OCI-M1 (cell line): ENCODE measurements at places on chromosomes 7 and 10.

- no peak for DNase-seq
Observed at GRCh38 chr7:41603985-41604384, 98.9 kb downstream of the INHBA start.

DNA sequence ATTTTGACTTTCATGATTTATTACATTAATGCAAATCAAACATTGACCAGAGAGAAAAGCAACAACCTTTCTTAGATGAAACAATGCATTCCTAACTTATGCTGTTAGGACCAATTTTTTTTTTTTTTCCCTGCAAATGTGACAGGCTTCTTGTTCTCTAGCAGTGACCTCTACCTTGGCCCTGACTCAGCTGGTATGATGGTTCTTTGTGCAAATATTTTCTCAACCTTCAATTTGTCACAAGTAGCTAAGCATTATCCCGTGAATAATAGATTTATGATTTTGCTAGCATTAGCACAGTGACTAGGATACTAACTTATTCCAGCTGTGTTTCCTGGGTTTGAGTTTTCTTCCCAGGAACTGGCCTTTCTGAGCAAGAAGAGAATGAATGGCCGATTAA, 64.9 kb downstream of the PPP1R9A start:
- DNase-seq = no peak

GRCh38 chr10:27020243-27020642, 80.1 kb downstream of the ANKRD26 start:
- no peak for DNase-seq

DNA sequence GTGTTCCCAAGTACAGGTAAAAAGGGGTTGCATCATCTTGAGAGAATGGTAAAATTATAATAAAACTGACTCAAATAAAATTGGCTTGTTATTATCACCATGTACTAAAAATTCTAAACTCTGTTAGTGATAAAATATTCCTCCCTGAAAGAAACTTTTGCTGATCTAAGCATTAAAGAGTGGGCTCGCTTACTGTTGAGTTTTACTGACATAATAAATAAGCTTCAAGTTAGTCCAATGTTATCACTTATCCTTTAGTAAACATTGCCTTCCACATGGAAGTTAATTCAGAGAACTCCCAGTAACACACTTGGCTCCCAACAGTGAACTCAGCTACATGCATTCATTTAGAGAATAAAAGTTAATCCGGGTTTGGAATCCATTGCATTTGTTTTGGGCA, 456.4 kb downstream of the PLXDC2 start:
- no peak for DNase-seq

DNA sequence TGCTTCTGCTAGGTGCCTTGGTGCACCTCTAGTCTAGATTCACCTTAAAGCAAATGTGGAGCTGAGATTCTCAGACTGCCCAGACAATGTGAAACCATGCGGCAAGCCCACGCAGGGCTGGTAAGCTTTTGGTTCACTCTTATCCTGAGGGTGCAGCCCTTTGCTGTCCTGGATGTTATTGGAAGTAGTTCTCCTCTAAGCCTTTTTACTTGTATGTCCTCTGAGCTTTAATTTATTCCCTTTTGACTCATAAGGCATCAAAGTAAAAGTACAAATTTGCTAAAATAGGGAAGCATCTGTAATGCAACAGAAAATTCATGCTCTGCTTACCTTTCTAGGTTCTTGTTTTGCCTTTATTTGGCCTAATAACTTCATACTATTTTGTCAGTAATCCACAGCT, 186.8 kb downstream of the MACC1 start:
- DNase-seq = no peak

GRCh38 chr7:54189330-54189729, 352.8 kb upstream of the VSTM2A start:
- DNase-seq = no peak

DNA sequence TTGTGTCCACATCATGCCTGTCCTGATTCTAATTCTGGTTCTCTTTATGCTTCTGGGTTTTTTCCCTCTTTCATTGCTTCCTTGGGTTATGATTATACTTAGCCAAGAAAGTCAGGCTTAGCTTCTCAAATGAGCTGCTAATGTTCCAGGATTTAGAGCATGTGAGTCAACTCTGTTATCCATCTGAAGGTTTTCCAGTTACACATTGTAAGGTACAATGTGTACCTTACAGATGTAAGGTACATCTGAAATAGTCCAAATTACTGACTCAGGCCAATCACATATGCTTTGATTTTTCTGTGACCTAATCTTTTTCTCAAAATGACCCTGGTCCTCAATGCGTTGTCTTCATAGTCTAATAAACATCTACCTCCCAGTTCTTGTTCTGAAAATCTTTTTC, 13.3 kb upstream of the MIOS start:
- DNase-seq = no peak

- no peak for DNase-seq
Observed at GRCh38 chr7:6422926-6423632, 24.7 kb downstream of the DAGLB start.

DNA sequence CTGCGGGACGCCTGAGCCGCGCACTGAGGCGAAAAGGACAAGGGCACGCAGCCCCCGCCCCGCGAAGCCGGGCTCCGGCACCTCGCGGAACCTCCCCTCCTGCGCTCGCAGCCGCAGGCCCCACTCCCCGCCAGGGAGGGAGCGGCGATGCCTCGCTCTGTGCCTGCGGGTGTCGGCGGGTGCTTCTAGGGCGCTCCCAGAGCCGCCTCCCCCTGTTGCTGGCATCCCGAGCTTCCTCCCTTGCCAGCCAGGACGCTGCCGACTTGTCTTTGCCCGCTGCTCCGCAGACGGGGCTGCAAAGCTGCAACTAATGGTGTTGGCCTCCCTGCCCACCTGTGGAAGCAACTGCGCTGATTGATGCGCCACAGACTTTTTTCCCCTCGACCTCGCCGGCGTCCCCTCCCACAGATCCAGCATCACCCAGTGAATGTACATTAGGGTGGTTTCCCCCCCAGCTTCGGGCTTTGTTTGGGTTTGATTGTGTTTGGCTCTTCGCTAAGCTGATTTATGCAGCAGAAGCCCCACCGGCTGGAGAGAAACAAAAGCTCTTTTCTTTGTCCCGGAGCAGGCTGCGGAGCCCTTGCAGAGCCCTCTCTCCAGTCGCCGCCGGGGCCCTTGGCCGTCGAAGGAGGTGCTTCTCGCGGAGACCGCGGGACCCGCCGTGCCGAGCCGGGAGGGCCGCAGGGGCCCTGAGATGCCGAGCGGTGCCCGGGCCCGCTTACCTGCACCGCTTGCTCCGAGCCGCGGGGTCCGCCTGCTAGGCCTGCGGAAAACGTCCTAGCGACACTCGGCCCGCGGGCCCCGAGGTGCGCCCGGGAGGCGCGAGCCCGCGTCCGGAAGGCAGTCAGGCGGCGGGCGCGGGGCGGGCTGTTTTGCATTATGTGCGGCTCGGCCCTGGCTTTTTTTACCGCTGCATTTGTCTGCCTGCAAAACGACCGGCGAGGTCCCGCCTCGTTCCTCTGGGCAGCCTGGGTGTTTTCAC, 519 bp downstream of the ITGB8 start:
- no peak for DNase-seq

GRCh38 chr10:94349327-94349726, 13.4 kb downstream of the NOC3L start:
- peak; percentile 34 for DNase-seq
